Hair follicular keratinocyte (primary cell): ENCODE measurements at places on chromosomes 13 and 19. TPM values are rescaled to one million over a fixed set of nuclear protein-coding genes. Genes with fewer than 3 reads are reported as not detected.

PLPP2 gene
- 6.6 and 19.4 TPM in 2 replicates for total RNA-seq

GRIK5 gene
- 0.04 and 0.16 TPM in 2 replicates for total RNA-seq

ZNF208 gene
- 0.47 and 1.1 TPM in 2 replicates for total RNA-seq

CXCL17 gene
- not detected in 2 replicates for total RNA-seq

SRRM5 gene
- total RNA-seq: not detected in 2 replicates

LILRB4 gene
- not detected in 2 replicates for total RNA-seq

OLFM4 gene
- total RNA-seq: not detected in 2 replicates

ZIC5 gene
- total RNA-seq: not detected in 2 replicates

COL4A2 gene
- total RNA-seq: 170 and 178 TPM in 2 replicates

ITPKC gene
- total RNA-seq: 22.6 and 42.5 TPM in 2 replicates

KLF1 gene
- total RNA-seq: not detected in 2 replicates

EHD2 gene
- 80.8 and 117 TPM in 2 replicates for total RNA-seq

ACP5 gene
- total RNA-seq: 20.6 and 32.1 TPM in 2 replicates

ZNF728 gene
- total RNA-seq: 0.19 TPM in 1 of 2 replicates, not detected in the other

GRK1 gene
- not detected in 2 replicates for total RNA-seq

ZFP30 gene
- 4.9 and 7.2 TPM in 2 replicates for total RNA-seq

RNF126 gene
- total RNA-seq: 126 and 152 TPM in 2 replicates

SIRT2 gene
- total RNA-seq: 48.7 and 64.2 TPM in 2 replicates

NCAN gene
- not detected in 2 replicates for total RNA-seq

TRPM4 gene
- total RNA-seq: 17.2 and 32.5 TPM in 2 replicates

PTPRS gene
- total RNA-seq: 12.4 and 29.7 TPM in 2 replicates

PINLYP gene
- total RNA-seq: 6.6 and 8.0 TPM in 2 replicates
